ENCODE measurements at places on chromosomes 16 and 17.
A peak's percentile ranks its signal among the peaks of the same experiment; 100 is the strongest.

- no peak for DNase-seq
Measured at GRCh38 chr17:80386341-80386740, 28.6 kb upstream of the ENDOV start.

- no peak for DNase-seq
Measured at GRCh38 chr17:43444223-43445008, 39.4 kb upstream of the DHX8 start.

DNA sequence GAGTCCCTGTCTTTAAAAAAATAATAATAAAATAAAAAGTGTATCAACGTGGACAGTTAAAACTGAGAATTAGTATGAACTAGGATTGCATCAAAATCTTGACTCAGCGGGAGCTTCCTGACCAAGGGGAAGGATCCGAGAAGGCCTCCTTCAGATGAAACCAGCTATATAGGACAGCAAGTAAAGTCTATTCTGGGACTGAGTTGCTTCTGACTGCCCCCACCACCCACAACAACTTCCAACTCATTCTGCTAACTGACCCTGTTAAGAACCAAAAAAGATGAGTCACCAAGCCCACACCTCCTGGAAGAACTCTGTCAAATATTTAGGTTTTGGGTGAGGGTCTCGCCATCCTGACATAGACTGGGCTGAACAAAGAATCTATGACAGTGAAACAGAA lies 24.9 kb downstream of the MPP3 start:
- DNase-seq, result no peak

DNA sequence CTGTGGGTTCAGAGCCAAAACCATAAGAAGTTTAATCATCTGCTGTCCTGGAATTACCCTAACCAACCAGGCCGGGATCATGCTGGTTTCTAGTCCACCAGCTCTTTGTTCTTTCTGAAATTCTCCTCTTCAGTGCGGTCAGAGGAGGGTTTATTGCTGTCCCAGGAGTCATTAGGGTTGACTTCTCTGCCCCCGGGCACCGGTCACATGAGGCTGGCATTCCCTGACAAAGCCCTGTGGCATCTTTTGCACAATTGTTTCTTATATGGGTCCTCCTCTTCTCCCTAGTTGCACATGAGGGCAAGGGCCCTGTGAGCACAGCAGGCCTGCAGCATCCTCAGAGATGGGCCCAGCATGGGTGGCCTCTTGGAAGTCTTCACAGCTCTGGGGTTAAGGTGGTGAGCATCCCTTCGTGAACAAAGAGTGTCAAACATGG lies 243.9 kb downstream of the IRF8 start:
- DNase-seq, result no peak

DNA sequence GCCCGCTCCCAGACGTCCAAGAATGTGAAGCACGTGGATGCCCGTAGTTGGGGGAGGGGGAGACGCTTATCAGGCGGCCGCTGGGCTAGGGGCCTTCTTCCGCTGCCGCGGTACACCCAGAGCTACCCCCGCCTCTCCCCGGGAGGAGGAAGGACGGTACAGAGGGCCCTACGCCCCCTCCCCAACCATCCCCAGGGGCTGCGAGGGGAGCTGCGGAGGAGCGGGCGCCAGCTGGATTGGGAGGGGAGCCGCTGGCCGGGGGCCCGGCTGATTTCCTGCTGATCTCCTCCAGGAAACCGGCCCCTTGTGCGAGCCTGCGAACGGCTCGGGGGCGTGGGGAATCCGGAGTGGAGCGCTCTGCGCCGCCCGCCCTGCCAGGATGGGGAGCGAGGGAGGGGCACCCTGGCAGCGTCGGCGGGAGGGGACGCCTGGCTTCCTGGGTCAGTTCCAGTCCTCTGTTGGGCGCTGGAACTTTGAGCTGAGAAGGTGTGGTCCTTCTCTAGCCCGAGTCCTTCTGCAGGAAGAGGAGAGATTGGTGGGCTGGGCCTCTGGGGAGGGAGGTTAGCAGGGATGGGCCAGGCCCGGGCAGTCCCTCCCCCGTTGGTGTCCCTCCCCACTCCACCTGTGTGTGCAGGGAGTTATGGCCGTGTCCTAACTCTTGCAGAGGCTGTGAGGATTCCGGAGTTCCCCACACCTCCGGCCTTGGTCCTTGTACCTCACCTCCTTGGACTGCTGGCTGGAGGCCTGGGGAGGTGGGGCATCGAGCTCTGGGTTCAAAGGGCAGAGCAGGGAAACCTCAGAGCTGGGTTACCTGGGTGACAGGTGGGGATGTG lies 19.2 kb downstream of the GJD3 start:
- peak; percentile 90 for DNase-seq

DNA sequence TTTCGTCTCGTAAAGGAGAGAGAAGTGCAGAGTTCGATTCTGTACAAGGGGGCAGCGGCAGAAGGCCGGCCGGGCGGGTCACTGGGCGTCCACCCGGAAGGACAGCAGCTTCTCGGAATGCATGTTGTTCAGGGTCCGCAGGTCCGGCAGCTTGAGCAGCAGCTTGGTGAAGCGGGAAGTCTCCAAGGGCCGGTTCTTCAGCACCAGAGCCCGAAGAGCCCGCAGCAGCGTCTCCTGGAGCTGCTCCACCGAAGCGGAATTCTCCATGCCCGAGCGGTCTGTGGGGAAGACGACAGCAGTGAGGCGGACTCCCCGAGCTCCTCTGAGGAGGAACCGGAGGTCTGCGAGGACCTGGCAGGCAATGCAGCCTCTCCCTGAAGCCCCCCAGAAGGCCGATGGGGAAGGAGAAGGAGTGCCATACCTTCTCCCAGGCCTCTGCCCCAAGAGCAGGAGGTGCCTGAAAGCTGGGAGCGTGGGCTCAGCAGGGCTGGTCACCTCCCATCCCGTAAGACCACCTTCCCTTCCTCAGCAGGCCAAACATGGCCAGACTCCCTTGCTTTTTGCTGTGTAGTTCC lies 7.3 kb downstream of the NR1D1 start:
- DNase-seq, result peak; percentile 15

DNA sequence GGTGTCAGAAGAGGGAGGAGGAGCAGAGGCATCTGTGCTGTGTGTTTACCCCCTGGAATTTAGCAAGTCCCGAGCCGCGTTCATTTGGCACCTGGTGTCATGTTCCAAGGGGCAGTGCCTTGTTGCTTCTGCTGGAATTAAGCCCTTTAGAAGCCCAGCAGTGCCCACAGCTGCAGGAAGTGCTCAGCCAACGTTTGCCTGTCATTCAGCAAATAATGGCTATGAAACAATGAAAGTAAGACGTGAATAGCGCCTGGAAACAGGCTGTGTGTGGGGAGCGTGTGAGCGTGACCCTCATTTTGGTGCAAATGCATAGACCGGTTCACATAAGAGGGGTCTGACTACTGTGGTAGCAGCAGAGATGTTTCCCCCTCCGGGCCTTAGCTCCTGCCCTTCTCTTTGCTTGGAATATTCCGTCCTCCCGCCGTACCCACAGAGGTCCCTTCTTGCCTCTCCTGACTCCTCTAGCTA lies 5.8 kb upstream of the ATP2C2 start:
- DNase-seq, result peak; percentile 15

- DNase-seq, result peak; percentile 53
Measured at GRCh38 chr16:56667581-56668571, at the start of gene MT1G. Gene MT1G, minus strand, starts transcription at chr16:56668065. Its CDS starts 72 bp downstream, at chr16:56667993.

- peak; percentile 68 for DNase-seq
Measured at GRCh38 chr16:82603784-82604411, 22.9 kb upstream of the CDH13 start.

GRCh38 chr16:85483424-85483823 lies 129.7 kb upstream of the GSE1 start:
- no peak for DNase-seq

DNA sequence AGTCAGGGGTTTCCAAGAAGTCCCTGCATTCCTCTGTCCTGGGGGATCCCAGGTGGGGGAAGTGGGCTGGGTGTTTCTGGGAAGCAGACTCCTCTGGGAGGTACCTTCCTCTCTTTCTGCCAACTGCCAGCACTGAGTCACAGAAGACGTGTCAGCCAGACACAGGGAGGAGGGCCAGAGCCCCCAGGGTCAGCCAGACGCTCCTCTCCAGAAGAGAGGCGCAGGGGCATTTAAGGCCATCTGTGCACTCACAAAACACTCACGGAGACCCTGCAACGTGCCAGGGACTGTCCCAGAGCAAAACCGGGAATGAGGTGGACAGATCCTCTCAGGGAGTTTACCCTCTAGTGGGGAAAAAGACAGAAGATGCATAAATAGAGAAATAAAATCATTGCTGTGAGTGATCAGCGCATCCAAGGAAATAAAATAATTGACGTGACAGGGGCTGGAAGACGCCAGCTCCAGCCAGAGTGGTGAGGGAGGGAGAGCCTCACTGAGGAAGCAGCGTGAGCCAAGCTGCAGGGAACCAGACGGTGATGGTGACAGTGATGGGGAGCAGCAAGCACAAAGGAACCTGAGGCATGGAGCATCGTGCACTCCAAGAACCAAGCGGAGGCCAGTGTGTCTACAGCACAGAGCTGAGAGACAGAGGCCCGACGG lies 105.4 kb downstream of the ZNF423 start:
- DNase-seq, result peak; percentile 28

DNA sequence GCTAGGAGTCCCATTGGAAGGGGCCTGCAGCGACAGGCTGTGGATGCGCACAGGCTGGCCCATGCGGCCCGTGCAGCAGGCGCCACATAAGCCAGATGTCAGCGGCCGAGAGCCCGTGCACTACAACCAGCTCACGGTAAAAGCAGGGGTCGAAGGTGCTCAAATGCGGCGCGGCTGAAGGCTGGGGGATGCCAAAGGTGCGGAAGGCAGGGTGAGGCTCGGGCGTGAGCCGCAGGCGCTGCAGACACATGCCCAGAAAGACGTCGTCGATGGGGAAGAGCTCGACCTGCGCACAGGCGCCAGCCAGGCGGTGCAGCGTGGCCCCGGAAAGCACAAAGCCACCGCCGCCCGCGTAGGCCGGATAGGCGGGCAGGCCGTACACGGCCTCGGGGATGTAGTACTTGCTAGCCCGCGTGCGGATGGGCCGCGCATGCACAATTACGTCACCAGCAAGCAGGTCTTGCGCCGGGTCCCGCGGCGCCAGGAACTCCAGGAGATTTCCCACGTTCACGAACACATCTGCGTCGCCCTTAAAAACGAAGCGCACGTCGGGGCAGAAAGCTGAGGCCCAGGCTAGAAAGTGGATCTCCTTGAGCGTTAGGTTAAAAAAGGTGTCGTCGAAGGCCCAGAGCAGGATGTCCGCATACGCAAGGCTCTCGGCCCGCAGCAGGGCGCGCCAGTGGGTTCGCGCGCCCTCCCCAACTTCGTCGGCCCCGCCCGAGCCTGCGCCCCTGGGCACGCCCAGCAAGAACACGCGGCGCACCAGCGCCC lies 1.3 kb downstream of the B3GNT9 start:
- no peak for DNase-seq

DNA sequence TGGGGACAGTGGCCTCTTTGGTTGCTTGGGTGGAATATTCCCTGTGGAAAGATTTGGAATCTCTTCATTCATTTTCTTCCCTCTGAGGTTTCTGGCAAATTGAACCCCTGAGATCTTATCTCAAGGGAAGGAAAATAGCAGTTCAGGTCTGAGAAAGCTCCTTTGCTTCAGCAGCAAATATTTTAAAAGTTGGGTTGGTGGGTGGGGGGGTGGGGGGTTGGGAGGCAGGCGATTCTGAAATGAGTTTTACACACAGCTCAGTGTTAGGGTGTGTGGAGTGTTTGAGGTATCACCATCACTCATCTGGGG lies 6.8 kb downstream of the TBX2 start:
- DNase-seq, result no peak

DNA sequence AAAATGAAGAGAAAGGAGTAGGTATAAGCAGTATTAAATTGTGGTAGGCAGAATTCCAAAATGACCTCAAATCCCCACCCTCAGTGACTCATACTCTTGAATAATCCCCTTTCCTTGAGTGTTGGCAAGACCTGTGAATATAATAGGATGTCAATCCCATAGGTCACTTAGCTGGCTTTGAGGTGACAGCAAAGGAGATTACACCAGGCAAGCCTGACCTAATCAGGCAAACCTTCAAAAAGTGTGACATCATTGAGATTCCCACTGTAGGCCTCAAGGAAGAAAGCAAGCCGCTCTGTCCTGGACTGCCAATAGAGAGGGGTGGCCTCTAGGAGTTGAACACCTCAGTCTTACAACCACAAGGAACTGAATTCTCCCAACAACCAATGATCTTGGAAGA lies 535.2 kb downstream of the RBFOX1 start:
- DNase-seq, result no peak

- peak; percentile 16 for DNase-seq
Measured at GRCh38 chr17:79183293-79184158, 108.9 kb downstream of the ENGASE start.

- DNase-seq, result no peak
Measured at GRCh38 chr17:20206068-20206467, 196.9 kb downstream of the SPECC1 start.

GRCh38 chr16:21156767-21157467 lies 1.6 kb upstream of the LDAF1 start:
- peak; percentile 87 for DNase-seq

GRCh38 chr17:55830699-55831471 lies 80.0 kb downstream of the PCTP start:
- no peak for DNase-seq

DNA sequence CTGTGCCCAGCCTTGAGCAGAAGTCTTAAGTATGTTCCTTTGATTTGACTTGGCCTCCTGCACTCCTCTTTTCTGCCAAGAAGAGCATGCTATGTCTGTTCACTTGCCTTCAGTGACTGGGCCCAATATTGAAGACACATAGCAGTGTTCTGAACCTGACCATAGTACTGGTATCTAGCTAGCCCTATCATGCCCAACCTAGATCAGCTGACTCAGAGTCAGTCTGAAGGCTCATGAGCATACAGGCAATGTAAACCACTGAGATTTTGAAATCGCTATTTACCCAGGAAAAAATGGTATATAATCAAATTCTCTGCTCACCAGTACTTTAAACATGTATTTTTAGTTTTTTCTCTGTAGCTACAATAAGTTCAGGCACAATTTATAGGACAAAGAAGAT lies 129.4 kb downstream of the TANC2 start:
- DNase-seq, result no peak

- DNase-seq, result no peak
Measured at GRCh38 chr17:75612906-75613626, 20.2 kb upstream of the SMIM5 start.

GRCh38 chr17:76612977-76613851 lies 27.6 kb upstream of the ST6GALNAC2 start:
- no peak for DNase-seq

DNA sequence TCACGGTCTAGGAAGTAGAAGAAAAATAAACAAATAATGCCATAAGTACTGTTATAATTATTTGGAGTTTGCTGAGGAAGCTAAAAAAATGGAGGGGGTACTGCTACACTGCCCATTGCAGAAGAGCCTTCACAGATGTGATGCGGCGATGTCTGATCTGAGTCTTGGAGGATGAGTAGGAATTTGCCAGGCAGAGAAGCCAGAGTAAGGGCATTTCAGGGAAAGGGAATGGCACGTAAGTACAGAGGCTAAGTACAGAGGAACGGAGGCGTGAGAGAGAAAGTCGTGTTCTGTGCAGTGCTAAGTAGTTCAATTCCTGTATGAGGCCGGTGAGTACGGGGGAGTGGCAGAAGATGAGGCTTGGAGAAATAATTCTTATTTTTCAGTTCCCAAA lies 741 bp upstream of the GRB2 start:
- DNase-seq, result no peak

DNA sequence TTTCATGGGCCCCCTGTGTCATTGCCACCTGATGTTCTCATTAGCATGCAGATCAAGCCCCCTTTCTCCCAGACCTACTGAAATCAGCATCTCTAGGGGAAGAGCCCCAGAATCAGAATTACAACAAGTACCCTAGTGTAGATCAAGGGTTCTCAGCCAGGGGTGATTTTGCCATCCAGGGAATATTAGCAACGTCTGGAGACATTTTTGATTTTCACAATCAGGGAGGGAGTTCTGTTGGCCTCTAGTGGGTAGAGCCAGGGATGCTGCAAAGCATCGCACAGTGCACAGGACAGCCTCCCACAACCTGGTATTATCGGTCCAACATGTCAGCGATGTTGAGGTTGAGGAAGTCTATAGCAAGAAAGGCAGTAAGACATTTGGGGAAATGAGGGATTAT lies 7.3 kb downstream of the AMZ2 start:
- DNase-seq, result no peak

Measured in muscle of leg (tissue), 16 donors.